Sigmoid colon (tissue), 7 donors: ENCODE measurements at places on chromosomes 3 and 15. TPM values are rescaled to one million over a fixed set of nuclear protein-coding genes. Genes with fewer than 3 reads are reported as not detected.

DNA sequence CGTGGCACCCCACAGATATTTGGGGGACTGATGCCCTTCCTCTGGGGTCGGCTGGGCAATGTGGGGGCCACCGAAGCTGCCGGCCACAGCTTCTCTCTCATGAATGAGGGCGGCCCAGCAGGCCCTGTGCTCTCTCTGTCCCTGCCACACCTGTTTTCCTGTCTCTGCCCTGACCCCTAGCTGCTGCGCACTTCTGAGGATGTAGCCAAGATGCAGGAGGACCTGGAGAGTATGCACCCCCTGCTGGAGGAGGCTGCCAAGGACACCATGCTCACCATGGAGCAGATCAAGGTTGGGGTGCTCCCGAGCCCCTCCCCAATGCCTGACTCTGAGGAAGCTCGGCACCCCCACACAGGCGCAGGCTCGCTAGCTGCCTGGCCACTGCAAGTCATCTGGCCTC lies 59.7 kb downstream of the SEMA3G start:
- H3K36me3 ChIP-seq, result no peaks in the 10 kb centered on the region
- H3K27me3 ChIP-seq, result no peaks in the 10 kb centered on the region
- no peak for DNase-seq
- H3K4me3 ChIP-seq, result no peak overlapping the region

DNA sequence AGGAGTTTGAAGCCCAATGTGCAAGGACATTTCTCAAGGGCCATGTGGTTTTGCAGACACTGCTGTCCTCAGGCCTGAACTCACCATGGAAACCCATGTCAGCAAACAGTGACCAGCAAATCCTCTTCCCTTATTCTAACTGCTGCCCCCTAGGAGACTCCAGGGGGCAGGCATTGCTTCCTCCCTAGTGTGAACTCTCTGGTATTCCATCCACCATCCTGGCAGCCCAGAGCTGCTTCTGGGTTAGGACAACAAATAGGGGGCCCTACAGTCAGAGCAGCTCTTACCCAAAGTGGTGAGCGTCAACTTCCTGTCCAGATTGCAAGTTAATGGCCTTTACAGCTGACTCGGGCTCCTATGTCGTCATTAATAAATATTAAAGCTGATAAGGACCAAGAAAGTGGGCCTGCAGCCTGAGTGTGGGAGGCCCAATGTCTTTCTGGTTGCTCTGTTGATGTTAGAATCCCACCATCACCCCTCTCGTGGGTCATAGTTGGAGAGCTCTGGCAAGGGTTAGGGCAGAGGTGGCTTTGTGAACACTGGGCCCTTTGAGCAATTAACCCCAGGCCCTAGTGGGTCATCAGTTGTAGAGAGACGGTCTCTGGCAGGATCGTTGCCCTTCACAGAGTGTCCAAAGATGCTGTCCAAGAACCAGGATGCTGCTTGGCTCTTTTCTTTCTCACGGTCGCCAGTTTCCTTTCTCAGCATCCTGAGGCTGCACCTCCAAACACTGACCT lies 41.5 kb downstream of the TGM4 start:
- no peaks in the 10 kb centered on the region for H3K27me3 ChIP-seq
- no peak overlapping the region for H3K4me3 ChIP-seq
- no peaks in the 10 kb centered on the region for H3K36me3 ChIP-seq
- H3K4me1 ChIP-seq, result no peaks in the 10 kb centered on the region

DNA sequence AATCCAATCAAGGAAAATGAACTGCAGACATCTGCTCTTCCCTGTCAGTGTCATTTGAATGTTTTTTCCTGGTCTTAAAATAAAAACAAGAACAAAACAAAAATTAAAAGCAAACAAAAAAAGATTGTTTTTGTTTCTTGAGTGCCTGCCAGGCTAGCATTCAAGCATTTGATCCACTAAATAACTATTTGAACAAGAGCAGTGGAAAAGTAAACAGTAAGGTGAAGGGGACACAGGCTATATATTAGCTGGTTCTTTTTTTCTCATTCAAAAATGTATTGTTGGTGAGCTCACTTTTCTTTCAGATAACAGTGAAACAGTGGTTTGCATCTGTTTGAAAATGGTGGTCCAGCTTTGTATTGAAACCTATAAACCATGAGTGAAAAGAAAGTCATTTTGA lies 586.9 kb upstream of the SGO1 start:
- H3K27me3 ChIP-seq, result no peaks in the 10 kb centered on the region
- H3K36me3 ChIP-seq, result no peaks in the 10 kb centered on the region
- H3K4me3 ChIP-seq, result no peak overlapping the region
- no peak for DNase-seq
- no peaks in the 10 kb centered on the region for H3K4me1 ChIP-seq

DNA sequence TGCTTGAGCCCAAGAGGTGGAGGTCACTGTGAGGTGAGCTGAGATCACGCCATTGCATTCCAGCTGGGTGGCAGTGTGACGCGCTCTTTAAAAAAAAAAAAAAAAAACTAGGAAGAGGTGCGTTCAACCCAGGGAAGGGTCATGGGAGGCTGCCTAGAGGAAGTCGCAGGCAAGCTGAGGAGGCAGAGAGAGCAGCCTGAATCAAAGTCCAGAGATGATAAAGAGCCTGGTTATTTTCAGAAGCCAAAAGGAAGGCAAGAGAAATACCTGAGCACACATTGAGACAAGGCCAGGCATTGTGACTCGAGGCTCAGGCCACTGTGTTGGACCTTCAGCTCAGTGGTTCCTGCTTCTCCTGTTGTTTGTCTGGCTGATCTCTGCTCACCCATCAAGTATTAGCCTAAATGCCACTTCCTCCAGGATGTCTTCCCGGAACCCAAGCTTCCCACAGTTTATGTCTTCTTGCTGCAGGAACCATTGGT lies 16.1 kb upstream of the GCNT3 start:
- no peak for DNase-seq
- no peaks in the 10 kb centered on the region for H3K4me1 ChIP-seq
- no peaks in the 10 kb centered on the region for H3K27me3 ChIP-seq
- no peak overlapping the region for H3K4me3 ChIP-seq

- no peak for DNase-seq
- H3K36me3 ChIP-seq, result no peaks in the 10 kb centered on the region
- no peak overlapping the region for H3K27ac ChIP-seq
- H3K27me3 ChIP-seq, result no peaks in the 10 kb centered on the region
Measured at GRCh38 chr15:77296773-77297337, 123.0 kb downstream of the PEAK1 start.

- DNase-seq, result peak; percentile 53
- no peak overlapping the region for H3K27ac ChIP-seq
- no peaks in the 10 kb centered on the region for H3K27me3 ChIP-seq
Measured at GRCh38 chr3:127074900-127075360, 92.0 kb downstream of the PLXNA1 start.

- peaks cover 79% of the 10 kb centered on the region for H3K36me3 ChIP-seq
- H3K4me3 ChIP-seq, result no peak overlapping the region
- H3K4me1 ChIP-seq, result no peaks in the 10 kb centered on the region
Measured at GRCh38 chr3:130997289-130997688, 29.3 kb downstream of the ASTE1 start.

- H3K4me3 ChIP-seq, result no peak overlapping the region
- H3K27ac ChIP-seq, result no peak overlapping the region
- DNase-seq, result no peak
- H3K36me3 ChIP-seq, result no peaks in the 10 kb centered on the region
- H3K27me3 ChIP-seq, result no peaks in the 10 kb centered on the region
- H3K4me1 ChIP-seq, result no peaks in the 10 kb centered on the region
Measured at GRCh38 chr15:81363718-81364500, 10.1 kb downstream of the TMC3 start.

ISLR gene
- 144 TPM for total RNA-seq

NR1I2 gene
- total RNA-seq, result not detected

MKRN3 gene
- 0.55 TPM for total RNA-seq

CPEB1 gene
- total RNA-seq, result 11.1 TPM
